ENCODE measurements at places on chromosomes 12 and 14.
A peak's percentile ranks its signal among the peaks of the same experiment; 100 is the strongest.

DNA sequence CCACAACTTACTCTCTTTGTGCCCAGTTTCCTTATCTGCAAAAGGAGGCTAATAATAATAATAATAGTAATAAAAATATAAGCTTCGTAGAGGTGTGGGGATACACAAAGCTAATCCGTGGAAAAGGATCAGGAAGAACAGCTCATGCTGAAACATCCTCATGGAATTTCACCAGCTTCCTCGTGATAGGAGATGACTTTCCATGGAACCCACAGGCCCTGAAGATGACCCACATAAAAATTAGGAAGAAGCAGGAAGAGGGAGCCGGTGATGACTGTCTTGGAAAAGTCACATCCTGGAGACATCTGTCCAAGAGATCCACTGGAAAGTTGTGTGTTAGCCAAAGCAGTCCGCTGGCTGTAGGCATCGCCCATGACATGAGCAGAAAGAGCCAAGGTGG is 31.9 kb upstream of the FZD10 start:
- DNase-seq = no peak

- no peak for DNase-seq
These were observed 33.9 kb upstream of the CDKN3 start for GRCh38 chr14:54362759-54363437.

GRCh38 chr14:54489318-54489683 is 521 bp upstream of the GMFB start:
- DNase-seq = no peak

DNA sequence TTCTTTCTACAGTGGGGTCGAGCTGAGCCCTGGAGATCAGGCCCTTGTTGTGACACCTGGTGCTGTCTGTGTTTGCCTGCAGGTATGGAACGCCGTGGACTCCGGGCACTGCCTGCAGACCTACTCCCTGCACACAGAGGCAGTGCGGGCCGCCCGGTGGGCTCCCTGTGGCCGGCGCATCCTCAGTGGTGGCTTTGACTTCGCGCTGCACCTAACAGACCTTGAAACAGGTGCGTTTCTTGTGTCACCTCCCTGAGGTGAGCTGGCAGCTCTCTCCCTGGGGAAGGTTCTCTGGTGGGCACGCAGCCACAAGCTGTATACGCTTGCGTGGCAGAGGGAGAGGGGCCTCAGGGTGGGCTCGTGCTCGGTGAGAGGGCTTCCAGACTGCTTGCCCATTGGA is 119.3 kb downstream of the BEGAIN start:
- no peak for DNase-seq

- DNase-seq = no peak
These were observed 349.1 kb downstream of the DPF3 start for GRCh38 chr14:72544615-72545387.

DNA sequence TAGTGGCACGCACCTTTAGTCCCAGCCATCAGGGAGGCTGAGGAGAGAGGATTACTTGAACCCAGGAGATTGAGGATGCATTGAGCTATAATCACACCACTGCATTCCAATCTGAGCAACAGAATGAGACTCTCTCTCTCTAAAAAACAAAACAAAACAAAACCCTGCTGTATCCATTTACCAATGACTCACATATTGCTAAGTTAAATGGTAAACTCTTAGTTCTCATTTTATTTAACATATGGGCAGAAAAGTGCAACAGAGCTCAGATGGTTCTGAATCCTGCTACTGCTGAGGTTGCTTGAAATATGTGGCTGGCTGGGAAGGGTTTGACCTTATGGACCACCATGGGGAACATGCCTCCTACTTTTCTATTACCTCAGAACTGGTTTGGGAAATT is 33.7 kb upstream of the CCNT1 start:
- DNase-seq = no peak

- no peak for DNase-seq
These were observed 32.0 kb upstream of the FAM181A start for GRCh38 chr14:93895023-93895604.

- peak; percentile 97 for DNase-seq
These were observed 62.0 kb upstream of the SYT1 start for GRCh38 chr12:78802593-78802992.

GRCh38 chr14:72613231-72613974 is 280.5 kb downstream of the DPF3 start:
- DNase-seq = no peak
